Posterior cingulate gyrus (tissue), 11 donors: ENCODE measurements at places on chromosomes 1 and 21.

- DNase-seq: no peak
Measured at GRCh38 chr1:167683641-167684502, 37.9 kb upstream of the MPZL1 start.

- DNase-seq: no peak
Measured at GRCh38 chr21:18228060-18228739, 16.4 kb upstream of the CHODL start.

DNA sequence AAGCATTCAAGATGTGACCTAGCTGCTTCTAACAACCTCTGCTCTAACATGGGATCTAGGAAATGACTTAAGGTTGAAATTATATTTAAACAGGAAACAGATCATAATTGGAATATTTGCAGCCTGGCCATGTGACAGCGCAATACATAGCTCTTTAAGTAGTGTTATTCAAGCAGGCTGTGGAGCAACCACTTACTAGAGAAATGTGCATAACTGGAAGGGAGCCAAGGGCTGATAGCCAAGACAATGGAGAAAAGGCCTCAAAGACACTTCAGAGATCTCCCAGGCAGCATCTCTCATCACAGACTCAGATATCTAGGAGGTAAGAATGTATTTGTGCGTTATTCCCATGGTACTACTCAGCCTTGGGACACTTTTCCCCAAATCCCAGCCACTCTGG lies 823.0 kb upstream of the PRMT6 start:
- DNase-seq: no peak

DNA sequence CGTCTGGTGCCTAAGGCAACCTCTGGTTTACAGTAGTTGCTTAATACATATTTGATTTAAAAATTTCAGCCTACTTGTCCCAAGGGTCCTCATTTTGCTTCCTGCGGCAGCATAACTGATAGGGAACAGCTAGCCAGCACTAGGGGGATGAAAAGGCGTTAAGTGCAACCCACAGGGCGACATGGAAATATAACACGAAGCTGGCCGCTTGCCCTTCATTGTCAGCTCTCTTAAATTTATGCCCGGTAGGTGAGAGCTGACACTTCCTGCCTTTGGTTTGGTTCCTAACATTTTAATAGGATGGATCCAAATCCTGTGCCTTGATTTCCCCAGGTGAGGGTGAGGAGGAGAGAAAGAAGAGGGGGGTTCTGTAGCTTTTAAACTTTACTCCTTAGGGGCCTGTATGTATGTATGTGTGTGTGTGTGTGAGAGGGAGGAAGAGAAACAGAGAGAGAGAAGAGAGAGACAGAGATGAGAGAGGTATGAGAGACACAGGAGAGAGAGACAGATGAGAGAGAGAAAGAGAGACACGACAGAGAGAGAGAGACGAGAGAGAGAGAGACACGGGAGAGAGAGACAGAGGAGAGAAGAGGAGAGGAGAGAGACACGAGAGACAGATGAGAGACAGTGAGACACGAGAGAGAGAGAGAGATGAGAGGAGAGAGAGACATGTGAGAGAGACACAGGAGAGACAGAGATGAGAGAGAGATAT lies 938 bp upstream of the ACTN2 start:
- DNase-seq: no peak

- DNase-seq: no peak
Measured at GRCh38 chr1:56249234-56249633, 330.1 kb downstream of the PLPP3 start.

- no peak for DNase-seq
Measured at GRCh38 chr21:42674351-42674940, 21.0 kb downstream of the PDE9A start.

GRCh38 chr1:234882898-234883297 lies 245.7 kb downstream of the TOMM20 start:
- no peak for DNase-seq

DNA sequence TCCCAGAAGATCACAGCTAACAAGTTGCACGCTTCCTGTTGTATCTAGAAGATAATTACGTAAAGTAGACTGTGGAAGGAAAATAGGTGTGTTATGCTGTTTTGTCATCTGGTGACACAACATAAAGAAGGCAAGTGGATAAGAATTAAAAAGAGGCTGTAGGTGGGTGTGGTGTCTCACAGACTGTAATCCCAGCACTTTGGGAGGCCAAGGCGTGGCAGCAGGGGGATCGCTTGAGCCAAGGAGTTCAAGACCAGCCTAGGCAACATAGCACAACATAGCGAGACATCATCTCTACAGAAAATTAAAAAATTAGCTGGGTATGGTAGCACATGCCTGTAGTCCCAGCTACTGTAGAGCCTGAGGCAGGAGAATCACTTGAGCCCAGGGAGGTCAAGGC lies 17.9 kb upstream of the ZNF281 start:
- DNase-seq: no peak

DNA sequence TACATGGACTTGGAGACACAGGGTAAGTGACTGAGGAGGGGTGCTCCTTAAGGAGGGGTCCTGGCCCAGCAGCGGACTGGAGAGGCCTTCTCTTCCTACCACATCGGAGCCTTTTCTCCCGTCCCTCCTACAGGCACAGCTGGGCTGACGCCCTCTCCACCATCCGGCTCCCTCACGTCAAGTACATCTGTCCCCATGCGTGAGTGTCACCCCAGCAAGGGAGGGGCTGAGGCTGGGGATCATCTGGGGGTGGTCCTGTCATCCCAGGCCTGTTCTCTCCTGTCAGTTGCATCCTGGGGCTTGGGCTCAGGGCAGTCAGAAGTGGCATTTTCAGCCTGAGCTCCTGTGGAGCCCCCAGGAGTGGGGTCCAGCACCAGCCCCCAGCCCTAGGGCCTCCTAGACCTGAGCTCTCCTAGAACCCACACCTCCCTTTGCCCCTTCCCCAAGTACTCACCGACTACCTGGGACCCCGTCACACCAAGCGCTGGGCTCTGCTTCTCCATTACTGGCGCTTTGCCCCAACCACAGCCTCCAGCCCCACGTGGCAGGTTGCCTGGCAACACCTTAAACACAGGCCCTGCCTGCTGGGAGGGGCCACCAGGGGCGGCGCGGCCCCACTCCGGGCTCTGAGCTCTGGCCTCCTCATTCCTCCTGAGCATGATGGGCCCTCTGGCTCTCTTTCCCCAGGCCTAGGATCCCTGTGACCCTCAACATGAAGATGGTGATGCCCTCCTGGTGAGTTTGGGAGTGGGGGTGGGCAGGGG lies 2.3 kb downstream of the LYPLA2 start:
- no peak for DNase-seq

GRCh38 chr1:93749894-93750301 lies 68.3 kb upstream of the BCAR3 start:
- DNase-seq: no peak

GRCh38 chr1:188665477-188665876 lies 1812.2 kb downstream of the BRINP3 start:
- no peak for DNase-seq

DNA sequence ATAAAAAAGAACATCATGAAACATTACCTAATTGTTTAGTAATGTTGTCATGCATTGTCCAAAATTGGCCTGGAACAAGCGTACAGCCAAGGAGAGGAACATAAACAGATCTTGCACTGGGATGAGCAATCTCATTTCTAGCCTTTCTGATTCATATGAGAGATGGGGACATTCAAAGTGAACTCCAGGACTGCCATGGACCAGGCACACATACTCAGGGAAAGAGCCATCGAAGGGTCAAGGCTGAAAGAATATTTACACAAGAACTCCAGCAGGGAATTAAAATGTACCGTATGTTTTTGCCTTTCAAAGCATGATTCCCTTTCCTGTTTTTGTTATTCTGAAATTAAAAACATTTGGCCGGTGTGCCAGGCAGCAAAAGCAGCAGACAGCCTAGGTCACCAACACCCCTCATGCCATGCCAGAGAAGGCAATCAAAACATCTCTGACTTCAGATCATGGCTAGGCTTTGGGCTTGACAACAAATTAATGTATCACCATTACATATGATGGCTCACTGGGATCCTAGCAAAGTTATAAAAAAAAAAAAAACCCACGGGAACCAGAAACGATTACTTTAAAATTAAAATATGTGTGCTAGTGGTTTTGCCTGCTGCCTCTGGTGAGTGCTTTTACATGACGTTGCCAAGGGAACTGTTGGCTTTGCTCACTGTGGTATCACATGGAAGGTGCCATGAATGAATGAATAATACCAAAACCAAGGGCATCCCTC lies 159.8 kb downstream of the TGFBR3 start:
- DNase-seq: no peak

- no peak for DNase-seq
Measured at GRCh38 chr1:228944296-228944695, 209.0 kb downstream of the RHOU start.

GRCh38 chr1:156225677-156226014 lies 12.8 kb downstream of the PMF1 start:
- DNase-seq: no peak

- no peak for DNase-seq
Measured at GRCh38 chr1:42152119-42152518, 1.1 kb upstream of the GUCA2B start.

DNA sequence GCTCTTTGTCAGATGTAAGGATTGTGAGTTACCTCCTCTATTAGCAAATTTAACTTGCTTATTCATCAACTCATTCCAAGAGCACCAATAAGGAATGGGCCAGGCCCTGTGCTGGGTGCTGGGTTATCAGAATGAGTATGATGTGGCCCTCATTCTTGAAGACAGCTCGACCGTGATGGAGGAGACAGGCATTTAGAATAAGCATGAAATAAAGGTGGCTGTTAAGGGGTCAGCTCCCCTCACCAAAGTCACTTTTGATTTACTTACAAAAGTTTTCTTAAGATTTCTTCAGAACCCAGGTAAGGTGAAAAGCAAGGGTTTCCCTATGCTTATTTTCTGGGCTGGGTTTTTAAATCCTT lies 15.3 kb upstream of the PADI1 start:
- no peak for DNase-seq

GRCh38 chr1:222171005-222171404 lies 376.9 kb downstream of the HHIPL2 start:
- no peak for DNase-seq

- DNase-seq: no peak
Measured at GRCh38 chr1:111553196-111553595, 49.8 kb upstream of the ADORA3 start.

GRCh38 chr1:229368347-229368746 lies 25.5 kb upstream of the CCSAP start:
- DNase-seq: no peak

- no peak for DNase-seq
Measured at GRCh38 chr1:203122159-203122558, 5.4 kb upstream of the ADORA1 start.

DNA sequence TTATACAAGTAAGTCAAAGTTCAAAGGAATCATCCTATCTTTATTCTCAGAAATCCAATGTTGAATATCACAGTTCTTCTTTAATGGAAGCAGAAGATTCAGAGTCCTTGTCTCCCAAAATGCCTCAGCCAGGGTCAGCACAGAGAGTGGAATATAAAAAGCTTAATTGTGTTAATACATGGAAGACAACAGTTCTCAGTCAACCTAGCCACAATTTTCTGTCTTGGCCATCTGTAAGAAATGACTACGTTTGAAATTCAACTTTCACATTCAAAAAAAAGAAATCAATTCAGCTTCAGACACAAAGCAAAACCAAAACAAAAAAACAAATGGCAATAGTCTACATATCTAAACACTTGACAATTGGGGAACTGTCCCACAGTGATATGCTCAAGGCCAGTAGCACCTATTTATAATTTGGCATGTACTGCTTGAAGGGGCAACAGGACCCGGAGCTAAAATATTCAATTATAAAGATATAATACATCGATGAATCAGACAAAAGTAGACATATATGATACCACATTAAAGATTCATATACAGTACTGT lies 27.3 kb upstream of the GLIS1 start:
- DNase-seq: no peak

- peak; percentile 96 for DNase-seq
Measured at GRCh38 chr1:31373056-31373896, at the start of gene FABP3. FABP3 (minus strand) TSS chr1:31373076; CDS start chr1:31373014, 62 bp downstream.

GRCh38 chr1:93751377-93752250 lies 70.0 kb upstream of the BCAR3 start:
- DNase-seq: peak; percentile 92

DNA sequence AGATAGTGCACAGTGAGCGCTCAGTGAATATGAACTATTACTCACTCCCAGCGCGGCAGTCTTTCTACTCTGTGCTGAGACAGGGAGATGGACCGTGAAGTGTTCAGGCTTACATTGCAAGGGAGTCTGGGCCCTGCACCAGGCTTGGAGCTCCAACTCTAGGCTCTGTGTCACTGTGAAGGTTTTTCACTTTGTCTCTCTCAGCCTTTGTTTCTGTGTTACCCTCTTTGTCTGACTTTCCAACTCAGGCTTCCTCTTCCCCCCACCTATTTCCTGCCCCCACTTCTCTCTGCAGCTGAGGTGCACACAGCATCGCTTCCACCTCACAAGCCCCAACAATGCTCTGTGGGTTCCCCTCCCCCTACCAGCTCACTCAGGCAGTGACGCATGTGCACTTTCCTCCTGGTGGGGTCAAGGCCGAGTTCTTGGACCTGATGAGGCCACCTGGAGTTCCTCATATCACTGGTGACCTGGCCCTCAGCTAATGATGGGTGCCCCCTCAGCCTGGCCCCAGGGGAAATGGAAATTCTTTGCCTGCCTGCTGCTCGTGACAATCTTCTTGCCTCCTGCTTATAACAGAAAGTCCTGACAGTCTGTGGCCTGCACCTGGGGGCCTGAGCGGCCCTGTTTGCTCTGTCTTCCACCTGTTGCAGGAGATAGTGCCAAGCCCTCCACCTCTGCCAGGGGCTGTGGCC lies 1.1 kb upstream of the LCK start:
- DNase-seq: no peak

- DNase-seq: peak; percentile 69
Measured at GRCh38 chr1:201570886-201571624, 32.1 kb downstream of the NAV1 start.

DNA sequence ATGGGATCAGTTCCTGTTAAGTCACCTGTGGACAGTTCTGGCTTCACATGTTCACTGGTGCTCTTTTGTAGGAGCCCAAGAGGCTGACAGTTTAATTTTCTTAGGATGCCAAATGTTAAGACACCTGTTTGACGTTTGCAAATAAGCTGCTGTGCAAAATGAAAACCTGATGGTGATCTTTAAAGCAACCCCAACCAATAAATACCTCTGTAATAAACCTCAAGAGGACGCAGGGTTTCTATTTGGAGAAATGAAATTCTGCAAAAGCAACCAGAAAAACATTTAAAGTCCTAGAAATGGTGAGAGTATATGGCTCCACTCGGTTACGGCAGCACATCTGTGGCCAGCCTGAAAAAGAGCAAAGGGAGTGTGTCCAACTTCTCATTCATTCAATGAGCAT lies 5.7 kb upstream of the RHEX start:
- no peak for DNase-seq

- DNase-seq: no peak
Measured at GRCh38 chr1:219189952-219190351, 16.3 kb downstream of the LYPLAL1 start.
